BE2C (cell line): ENCODE measurements at places on chromosomes 16 and 17.

DNA sequence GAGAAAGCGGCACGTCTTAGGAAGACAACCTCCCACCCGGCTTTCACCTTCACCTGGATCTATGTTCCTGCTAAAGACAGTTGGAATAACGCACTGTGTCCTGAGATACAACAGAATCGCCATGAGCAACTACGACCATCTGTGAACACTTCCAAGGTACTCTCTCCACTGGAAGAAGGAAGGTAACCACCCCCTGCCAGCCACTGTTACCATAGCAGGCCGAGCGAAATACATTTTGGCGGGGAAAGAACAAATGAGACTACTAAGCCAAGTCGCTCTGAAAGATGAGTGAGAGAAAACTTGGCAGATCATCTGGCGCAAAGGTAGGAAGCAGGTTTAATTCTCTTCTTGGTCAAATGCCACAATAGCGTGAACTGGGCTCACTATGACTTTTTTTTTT is 9.8 kb downstream of the CRK start:
- DNase-seq: no peak

DNA sequence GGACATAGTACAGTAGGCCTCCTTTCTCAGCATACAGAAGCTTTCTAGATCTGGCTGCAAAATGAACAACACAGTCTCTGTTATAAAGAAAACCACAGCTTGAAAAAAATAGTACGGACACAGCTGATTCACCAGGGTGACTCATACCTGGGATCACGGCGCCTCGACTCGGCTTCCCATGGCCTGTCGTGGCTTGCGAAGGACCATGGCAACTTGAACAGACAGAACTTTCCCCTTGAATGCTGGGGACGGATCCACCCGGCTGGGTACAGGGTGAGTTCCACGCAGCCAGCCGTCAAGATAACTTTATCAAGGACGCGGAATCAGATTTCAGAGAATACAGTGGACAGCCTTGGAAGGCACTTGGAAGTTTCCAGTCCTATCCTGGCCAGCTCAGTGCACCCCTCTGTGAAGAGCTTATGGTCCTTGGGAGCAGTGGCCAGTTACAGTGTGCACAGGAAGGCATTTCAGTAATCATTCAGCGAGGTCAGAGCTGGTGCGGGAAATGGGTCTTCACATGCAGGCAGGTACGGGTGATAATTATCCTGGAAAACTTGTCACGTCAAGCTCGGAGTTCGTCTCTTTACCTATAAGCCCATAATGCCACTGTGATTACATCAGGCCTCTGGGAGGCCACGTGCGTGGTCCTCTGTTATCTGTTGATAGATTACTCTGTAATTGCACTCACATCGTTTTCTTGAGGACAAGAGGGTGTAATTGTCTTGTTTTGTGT is 57.9 kb upstream of the MAF start:
- no peak for DNase-seq

DNA sequence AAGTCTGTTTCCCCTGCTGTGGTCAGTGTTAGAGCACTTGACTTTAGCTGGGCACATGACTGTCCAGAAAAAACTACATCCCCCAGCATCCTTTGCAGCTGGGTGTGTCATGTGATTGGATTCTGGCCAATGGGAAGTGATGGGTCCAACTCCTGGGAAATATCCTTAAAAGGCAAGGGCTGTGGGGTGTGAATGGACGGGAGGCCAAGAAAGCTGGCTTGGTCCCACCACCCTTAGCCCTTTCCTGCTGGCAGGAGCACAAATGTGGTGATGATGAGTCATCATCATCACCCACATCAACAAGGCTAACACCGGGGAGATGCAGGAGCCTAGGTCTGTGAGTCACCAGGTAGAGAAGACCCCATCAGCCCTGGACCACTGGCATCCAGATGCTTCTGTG is 341.7 kb downstream of the C16orf95 start:
- peak; percentile 32 for DNase-seq

- DNase-seq: peak; percentile 53
Measured at GRCh38 chr17:57672971-57673370, 72.1 kb downstream of the CCDC182 start.

- no peak for DNase-seq
Measured at GRCh38 chr17:48539177-48539576, 5.7 kb downstream of the HOXB2 start.

DNA sequence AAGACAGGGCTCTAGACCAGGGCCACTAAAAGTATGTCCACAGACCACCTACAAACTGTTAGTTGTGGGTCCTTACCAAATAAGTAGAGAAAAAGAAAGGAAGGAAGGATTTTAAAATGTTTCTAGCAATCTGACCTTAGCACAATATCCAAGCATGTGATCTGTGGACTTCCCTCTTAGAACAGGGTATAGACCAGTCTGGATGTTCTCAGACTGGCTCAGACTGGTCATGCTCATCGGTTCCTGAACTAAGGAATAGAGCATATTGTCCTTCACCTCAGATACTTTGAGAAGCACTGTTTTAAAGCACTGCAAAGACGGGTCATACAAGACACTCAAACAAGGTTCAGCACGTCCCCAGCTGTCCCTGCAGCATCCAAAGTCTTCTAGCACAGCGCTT is 25.8 kb downstream of the CUEDC1 start:
- no peak for DNase-seq

DNA sequence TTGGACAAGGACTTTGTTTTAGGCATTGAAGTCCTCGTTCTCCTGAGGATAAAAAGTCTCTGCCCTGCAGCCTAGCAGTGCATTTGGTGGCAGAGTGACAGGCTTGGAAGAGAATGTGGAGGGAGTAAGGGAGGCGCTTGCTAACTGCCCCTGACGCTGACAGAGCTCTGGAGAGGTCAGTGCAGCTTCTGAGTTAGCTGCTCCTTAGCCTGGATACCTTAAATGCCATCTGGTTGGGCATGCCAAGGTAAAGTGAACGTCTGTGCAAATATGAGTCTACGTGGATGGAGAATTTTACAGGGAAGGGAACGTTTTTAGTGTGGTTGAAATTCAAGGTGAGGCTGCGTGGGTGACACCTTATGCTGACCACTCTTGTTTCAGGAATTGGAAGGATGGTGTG is 44.4 kb downstream of the SEC14L1 start:
- no peak for DNase-seq

DNA sequence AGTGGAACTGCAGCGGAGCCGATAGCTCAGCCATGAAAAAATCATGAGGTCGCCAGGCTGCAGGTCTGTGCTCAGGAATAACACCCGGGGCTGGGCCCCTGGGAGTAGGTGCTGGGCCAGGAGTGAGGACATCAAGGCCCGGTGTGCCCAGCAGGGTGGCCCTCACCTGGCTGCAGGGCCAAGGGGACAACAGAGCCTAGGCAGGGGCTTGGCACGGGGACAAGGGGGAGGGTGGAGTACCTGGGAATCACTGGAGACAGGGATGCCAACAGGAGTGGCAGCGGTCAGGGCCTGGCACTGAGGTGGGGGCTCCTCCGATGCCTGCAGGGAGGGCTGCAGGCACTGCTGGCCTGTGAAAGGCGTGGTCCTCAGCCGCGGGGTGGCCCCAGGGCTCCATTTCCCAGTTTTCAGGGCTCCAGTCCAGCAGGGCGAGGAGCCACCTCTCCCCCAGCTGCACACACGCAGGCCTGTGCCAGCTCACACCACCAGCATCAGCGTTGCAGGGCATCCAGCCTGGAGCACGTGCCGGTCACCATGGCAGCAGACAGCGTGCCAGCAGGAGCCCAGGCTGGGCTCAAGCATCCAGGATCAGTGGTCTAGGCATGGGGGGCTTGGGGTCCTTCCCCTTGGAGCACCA is 4.7 kb upstream of the FSCN2 start:
- DNase-seq: peak; percentile 42

- no peak for DNase-seq
Measured at GRCh38 chr17:40993839-40994238, at the start of gene KRTAP3-3. KRTAP3-3 (minus strand) TSS chr17:40994164; CDS start chr17:40994097, 67 bp downstream.

DNA sequence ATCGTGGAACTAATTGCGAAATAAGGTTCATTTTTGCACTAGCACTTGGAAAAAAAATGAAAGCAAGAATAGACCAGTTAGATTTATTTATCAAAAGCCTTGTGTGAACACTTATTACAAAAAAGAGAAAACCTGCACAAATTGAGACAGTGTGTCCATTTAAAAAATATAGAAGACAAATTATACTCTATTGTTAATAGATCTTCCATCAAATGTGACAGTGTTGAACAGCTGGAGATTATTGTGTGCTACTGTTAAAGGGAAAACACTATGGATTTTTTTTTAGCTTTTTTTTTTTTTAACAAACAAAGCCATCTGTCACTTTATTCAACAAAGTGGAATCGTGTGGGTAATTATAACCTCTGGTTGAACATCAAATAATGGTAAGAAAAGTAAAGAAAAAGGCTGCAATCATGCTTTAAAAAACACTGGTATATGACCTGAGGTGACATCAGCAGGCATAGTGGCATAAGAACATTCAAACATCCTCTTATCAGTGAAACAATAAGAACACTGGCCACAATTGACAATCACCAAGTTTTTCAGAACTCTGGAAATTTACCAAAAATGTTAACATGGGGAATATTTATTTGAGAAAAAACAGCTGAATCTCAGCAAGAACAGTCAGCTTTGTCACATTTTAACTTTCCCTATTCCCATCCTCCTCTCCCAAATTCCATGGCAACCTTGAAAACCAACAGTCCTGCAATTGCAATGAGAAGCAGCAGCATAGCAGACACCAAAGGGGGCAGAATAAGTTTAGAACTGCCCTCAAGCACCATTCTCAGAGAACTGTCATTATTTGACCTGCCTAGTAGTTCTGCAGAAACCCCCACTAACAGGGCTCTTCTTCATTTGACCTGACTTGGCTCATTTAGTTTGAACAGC is 442.3 kb upstream of the MON1B start:
- no peak for DNase-seq

DNA sequence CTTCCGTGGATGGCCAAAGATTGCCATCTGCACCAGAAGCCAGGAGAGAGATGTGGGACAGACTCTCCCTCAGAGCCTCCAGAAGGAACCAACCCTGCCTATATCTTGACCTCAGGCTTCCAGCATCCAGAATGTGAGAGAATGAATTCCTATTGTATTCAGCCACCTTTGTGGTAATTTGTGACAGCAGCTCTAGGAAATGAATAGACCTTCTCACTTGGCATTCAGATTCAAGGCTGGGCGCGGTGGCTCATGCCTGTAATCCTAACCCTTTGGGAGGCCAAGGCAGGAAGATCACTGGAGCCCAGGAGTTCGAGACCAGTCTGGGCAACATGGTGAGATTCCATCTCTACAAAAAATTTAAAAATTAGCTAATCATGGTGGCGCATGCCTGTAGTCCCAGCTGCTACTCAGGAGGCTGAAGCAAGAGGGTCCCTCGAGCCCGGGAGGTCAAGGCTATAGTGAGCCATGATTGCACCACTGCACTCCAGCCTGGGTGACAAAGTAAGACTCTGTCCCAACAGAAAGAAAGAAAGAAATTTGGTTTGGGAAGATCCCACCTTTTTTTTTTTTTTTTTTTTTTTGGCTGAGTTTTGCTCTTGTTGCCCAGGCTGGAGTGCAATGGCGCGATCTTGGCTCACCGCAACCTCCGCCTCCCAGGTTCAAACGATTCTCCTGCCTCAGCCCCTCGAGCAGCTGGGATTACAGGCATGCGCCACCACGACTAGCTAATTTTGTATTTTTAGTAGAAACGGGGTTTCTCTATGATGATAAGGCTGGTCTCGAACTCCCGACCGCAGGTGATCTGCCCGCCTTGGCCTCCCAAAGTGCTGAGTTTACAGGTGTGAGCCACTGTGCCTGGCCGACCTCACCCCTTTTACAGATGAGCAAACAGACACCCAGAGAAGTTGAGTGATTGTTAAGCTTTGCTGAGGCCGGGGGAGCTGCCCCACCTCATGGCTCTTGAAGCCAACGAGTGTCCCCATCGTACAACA is 4.3 kb upstream of the CPSF4L start:
- DNase-seq: no peak

DNA sequence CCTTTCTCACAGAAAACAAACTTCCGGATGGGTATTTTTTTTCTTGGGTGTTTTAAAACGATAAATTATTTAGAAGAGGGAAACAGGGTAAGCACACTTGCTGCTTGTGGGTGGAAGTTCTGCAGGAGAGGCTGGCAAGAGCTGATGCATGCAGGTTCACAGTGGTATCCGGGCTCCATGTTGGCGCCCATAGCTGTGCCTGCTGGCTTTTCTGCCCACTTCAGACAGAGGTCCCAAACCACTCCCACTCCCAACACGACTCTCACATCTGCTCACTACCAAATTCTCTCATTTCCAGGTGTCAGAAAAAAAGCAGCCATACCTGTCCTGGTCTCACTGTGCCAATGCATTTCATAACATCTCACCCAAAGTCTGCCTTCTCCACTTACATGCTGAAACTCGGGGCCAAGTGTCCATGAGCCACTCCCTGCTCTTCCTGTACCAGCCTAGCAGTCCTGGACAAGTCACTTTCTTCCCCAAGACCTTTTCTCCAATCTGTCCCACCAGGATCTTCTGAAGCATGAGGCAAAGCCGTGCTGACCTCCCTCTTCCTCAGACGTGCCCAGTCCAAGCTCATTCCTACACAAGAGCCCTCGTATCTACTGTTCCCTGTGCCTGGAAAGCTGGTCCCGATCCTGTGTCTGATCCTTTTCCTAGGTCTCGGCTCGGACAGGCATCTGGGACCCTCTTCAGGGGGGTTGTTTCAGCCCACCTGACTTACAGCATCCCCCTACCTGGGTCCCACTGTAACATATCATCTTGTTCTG is 1.5 kb downstream of the CD300LF start:
- no peak for DNase-seq

- DNase-seq: no peak
Measured at GRCh38 chr16:84641643-84642358, 6.5 kb upstream of the KLHL36 start.

DNA sequence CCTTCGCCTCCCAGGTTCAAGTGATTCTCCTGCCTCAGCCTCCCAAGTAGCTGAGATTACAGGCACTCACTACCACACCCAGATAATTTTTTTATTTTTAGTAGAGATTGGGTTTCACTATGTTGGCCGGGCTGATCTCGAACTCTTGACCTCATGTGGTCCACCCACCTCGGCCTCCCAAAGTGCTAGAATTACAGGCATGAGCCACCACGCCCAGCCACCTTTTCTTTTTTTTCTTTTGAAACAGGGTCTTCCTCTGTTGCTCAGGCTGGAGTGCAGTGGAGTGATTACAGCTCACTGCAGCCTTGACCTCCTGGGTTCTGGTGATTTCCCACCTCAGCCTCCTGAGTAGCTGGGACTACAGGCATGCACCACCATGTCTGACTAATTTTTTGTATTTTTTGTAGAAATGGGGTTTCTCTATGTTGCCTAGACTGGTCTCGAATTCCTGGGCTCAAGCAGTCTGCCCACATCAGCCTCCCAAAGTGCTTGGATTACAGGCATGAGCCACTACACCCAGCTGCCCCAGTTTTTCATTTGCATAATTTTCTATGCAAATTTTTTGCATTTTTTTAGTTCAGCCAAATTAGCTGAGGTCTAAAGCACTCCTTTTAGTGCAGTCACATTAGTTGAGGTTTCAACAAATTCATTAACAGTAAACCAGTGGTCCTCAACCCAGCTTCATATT is 11.3 kb downstream of the WWP2 start:
- DNase-seq: no peak

GRCh38 chr16:79628988-79629387 is 28.5 kb upstream of the MAF start:
- no peak for DNase-seq

- DNase-seq: peak; percentile 38
Measured at GRCh38 chr16:1532081-1532760, 1.2 kb upstream of the TMEM204 start.

GRCh38 chr17:77572065-77572601 is 386.4 kb upstream of the TNRC6C start:
- DNase-seq: no peak
